ENCODE measurements at places on chromosomes 4 and X.
A peak's percentile ranks its signal among the peaks of the same experiment; 100 is the strongest.

DNA sequence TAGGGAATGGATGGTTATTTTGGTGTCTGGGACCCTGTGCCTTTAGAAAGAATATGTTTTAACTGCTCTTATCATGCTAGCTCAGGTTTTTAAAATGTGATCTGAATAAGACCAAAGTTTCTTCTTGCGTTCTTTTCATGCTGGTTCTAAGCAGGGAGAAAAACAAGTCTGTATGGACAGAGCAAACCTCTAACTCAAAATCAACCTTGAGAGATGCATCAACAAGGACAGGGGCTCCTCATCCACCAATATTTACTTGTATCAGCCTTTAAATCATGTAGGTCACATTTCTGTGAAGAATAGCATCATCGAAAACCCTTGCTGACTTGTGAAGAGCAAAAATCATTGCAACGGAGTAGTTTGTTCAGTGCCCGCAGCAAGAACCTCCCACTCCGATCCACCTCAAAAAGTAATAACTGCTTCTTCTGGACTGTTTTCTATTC is 1.2 kb downstream of the ATP10D start:
- H3K4me3 ChIP-seq, result peak overlapping the region; percentile 75
- DNase-seq, result no peak
- no peaks in the 10 kb centered on the region for H3K36me3 ChIP-seq

DNA sequence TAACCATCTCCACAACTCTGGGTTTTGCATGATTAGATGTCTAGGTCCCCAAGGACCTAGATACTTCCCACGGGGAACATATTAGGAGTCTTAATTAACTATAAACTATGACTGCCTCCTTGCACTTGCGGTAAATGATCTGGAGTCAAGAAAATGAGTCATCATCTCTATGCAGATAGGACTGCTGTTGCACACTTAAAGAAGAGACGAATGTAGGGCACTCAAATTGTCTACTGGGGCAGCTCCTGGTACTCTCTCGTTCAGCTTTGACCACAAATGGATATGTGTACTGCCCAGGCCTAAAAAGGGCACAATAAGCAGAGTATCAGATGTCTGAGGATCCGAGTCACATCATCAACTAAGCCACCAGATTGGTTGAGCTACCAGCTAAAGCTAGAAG is 1783.4 kb upstream of the AGA start:
- no peak overlapping the region for H3K27ac ChIP-seq
- H3K4me1 ChIP-seq, result no peaks in the 10 kb centered on the region
- DNase-seq, result no peak
- no peaks in the 10 kb centered on the region for H3K27me3 ChIP-seq
- no peak overlapping the region for H3K4me3 ChIP-seq

DNA sequence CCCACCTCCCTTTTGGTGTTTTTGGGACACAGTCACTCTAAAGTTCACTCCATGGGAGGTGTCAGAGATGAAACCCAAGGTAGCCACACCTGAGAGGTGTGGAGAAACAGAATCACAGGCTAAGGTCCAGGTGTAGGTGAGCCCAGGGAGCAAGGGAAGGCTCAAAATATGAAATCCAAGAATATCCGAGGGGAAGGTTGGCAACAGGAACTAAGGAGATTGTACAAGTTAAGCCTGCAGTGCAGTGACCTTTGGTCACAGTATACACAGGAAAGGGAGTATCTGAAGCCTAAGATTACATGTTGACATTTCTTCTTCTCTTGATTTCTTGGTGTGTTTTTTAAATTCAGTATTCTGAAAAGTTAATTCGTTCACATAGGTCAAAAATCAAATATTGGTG is 46.5 kb downstream of the PHF8 start:
- H3K27me3 ChIP-seq, result no peaks in the 10 kb centered on the region
- no peak overlapping the region for H3K27ac ChIP-seq
- peaks cover 46% of the 10 kb centered on the region for H3K36me3 ChIP-seq
- H3K4me1 ChIP-seq, result no peaks in the 10 kb centered on the region
- no peak overlapping the region for H3K4me3 ChIP-seq

DNA sequence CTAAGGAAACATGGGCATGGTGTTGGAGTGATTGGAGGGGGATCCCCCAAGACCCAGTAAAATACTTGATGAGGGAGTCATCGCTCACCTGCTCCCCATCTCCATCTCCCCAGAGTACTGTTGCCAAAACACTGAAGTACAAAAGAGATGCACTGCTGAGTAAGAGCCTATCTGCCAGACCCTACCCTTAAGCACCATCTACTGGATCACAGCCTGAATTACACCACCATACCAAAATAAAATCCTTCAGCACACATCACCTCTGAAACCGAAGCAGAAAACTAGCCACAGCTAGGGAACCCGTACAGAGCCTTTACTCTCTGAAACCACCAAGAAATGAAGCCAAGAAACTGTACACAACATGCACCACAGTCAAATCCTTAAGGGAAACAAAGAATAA is 466.3 kb upstream of the ACTRT1 start:
- H3K27ac ChIP-seq, result no peak overlapping the region
- H3K36me3 ChIP-seq, result no peaks in the 10 kb centered on the region
- no peaks in the 10 kb centered on the region for H3K4me1 ChIP-seq
- no peaks in the 10 kb centered on the region for H3K27me3 ChIP-seq
- DNase-seq, result no peak

- no peak for DNase-seq
- H3K4me3 ChIP-seq, result no peak overlapping the region
- H3K4me1 ChIP-seq, result no peaks in the 10 kb centered on the region
- H3K36me3 ChIP-seq, result no peaks in the 10 kb centered on the region
Observed at GRCh38 chr4:174532445-174532844, 10.2 kb upstream of the HPGD start.

DNA sequence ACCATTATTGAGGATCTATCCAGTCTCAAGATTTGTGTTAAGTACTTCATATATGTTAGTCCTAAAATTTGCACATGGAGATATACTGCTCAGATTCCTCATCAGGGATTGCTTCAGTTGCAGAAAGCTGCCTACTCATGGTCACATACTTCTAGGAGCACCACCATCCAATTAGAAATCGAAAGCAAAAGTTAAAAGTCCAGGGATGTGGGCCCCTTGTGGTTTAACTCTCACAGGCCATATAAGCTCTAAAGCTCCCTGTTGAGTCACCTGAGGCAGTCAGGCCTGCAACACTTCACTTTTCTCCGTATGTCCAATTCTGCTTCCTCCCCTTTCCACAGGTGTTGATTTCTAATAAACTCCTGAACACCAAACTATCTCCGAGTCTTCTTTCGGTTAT is 84.2 kb downstream of the CNOT6L start:
- no peak overlapping the region for H3K27ac ChIP-seq
- no peak for DNase-seq
- peaks cover 29% of the 10 kb centered on the region for H3K36me3 ChIP-seq
- H3K4me3 ChIP-seq, result no peak overlapping the region
- H3K4me1 ChIP-seq, result no peaks in the 10 kb centered on the region

GRCh38 chr4:104493081-104493831 is 1.4 kb downstream of the CXXC4 start:
- H3K4me3 ChIP-seq, result no peak overlapping the region
- H3K36me3 ChIP-seq, result no peaks in the 10 kb centered on the region

- DNase-seq, result no peak
- no peaks in the 10 kb centered on the region for H3K36me3 ChIP-seq
- no peaks in the 10 kb centered on the region for H3K4me1 ChIP-seq
- H3K27me3 ChIP-seq, result no peaks in the 10 kb centered on the region
Observed at GRCh38 chr4:98801259-98801725, 127.6 kb downstream of the EIF4E start.

- H3K36me3 ChIP-seq, result no peaks in the 10 kb centered on the region
- no peaks in the 10 kb centered on the region for H3K4me1 ChIP-seq
- no peak overlapping the region for H3K4me3 ChIP-seq
- DNase-seq, result no peak
Observed at GRCh38 chr4:42954963-42955669, 62.6 kb downstream of the GRXCR1 start.

- no peaks in the 10 kb centered on the region for H3K4me1 ChIP-seq
- no peak overlapping the region for H3K4me3 ChIP-seq
- no peak overlapping the region for H3K27ac ChIP-seq
- H3K36me3 ChIP-seq, result no peaks in the 10 kb centered on the region
- DNase-seq, result no peak
Observed at GRCh38 chr4:26133840-26134239, 187.0 kb upstream of the RBPJ start.

GRCh38 chr4:70958681-70959080 is 34.8 kb upstream of the DCK start:
- H3K27me3 ChIP-seq, result no peaks in the 10 kb centered on the region
- no peak overlapping the region for H3K4me3 ChIP-seq
- no peak overlapping the region for H3K27ac ChIP-seq
- H3K36me3 ChIP-seq, result peaks cover 5% of the 10 kb centered on the region
- H3K4me1 ChIP-seq, result no peaks in the 10 kb centered on the region

- no peaks in the 10 kb centered on the region for H3K27me3 ChIP-seq
- H3K4me3 ChIP-seq, result no peak overlapping the region
- no peaks in the 10 kb centered on the region for H3K4me1 ChIP-seq
- no peak for DNase-seq
Observed at GRCh38 chr4:14809203-14809602, 193.1 kb upstream of the CPEB2 start.

DNA sequence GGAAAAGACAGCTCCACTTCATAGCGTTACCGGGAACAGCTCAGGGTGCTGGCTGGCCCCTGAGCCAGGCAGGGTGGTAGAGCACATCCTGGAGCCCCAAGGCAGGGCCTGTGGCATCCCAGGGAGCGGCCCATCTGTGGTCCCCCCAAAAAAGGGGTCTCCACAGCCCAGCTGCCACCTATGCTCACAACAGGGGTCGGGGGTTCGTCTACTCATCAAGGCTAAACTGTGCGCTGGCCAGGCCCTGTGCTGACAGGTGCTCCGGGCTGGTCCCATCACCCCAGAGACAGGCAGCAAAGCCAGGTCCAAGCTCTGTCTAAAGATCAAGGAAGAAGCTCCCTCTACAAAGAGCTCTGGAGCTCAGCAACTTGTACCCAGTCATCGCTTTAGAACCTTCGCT is 77.9 kb downstream of the DCTD start:
- DNase-seq, result no peak
- H3K36me3 ChIP-seq, result no peaks in the 10 kb centered on the region
- no peak overlapping the region for H3K27ac ChIP-seq

GRCh38 chrX:132467989-132468388 is 20.8 kb downstream of the MBNL3 start:
- H3K36me3 ChIP-seq, result no peaks in the 10 kb centered on the region
- H3K27me3 ChIP-seq, result no peaks in the 10 kb centered on the region
- H3K4me1 ChIP-seq, result no peaks in the 10 kb centered on the region

DNA sequence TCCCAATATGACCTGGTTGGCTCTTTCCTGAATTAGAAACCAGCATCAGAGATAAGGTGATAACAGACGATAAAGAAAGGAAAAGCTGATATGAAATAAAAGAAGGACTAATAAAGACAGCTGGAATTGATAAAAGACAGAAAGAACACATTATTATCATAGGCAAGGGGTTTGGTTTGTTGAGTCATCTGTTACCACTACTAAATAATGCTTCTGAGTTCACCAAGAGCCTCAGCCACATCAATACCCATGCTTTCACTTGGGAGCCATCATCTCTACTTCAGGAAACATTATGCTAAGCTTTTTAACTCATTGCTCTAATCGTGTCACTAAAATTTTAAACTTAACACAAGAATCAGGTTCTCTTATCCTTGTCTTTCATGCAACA is 27.6 kb downstream of the ANXA5 start:
- peak overlapping the region; percentile 16 for H3K27ac ChIP-seq
- no peaks in the 10 kb centered on the region for H3K27me3 ChIP-seq
- DNase-seq, result no peak
- no peak overlapping the region for H3K4me3 ChIP-seq
- H3K4me1 ChIP-seq, result peaks cover 4% of the 10 kb centered on the region

- H3K4me3 ChIP-seq, result no peak overlapping the region
- H3K27me3 ChIP-seq, result no peaks in the 10 kb centered on the region
- no peaks in the 10 kb centered on the region for H3K4me1 ChIP-seq
Observed at GRCh38 chr4:73917081-73917501, 47.9 kb downstream of the CXCL1 start.
